ENCODE measurements at places on chromosomes 12 and 14.

DNA sequence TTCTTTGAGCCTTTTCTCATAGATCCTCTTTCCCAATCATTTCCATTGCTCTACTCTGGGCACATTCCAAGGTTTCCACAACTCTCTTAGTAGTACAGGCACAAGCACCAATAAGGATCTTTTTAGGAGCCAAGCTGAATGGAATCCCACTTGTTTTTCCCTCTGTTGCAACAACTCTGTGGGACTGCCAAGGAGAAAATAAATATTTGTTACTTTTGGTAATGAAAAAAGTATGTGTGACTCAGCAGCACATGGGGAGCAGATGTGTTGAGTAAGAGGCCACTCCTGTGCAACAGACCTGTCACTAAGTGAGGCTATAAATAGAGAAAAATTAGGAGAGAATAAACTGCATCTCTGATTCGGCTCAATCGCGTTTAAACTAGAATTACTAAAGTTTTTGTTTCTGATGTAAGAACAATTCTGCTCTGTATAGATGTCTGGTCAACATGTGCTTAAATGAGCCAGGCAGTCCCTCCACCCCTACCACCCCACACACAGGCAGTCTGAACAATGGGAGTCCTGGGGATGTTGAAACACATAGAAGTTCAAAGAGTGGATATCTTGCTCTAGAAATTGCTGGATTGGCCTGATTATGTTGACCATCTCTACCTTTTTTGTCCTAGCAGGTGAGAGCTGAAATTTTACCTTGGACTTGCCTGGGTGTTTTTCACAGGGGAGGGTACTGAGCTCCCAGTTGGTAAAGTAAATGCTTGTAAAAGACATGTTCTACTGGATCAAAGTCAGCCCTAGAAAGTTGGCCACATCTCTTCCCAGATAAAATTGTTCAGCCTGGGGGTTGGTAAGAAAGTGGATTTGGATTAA lies 244.3 kb upstream of the NOVA1 start:
- DNase-seq: no peak

DNA sequence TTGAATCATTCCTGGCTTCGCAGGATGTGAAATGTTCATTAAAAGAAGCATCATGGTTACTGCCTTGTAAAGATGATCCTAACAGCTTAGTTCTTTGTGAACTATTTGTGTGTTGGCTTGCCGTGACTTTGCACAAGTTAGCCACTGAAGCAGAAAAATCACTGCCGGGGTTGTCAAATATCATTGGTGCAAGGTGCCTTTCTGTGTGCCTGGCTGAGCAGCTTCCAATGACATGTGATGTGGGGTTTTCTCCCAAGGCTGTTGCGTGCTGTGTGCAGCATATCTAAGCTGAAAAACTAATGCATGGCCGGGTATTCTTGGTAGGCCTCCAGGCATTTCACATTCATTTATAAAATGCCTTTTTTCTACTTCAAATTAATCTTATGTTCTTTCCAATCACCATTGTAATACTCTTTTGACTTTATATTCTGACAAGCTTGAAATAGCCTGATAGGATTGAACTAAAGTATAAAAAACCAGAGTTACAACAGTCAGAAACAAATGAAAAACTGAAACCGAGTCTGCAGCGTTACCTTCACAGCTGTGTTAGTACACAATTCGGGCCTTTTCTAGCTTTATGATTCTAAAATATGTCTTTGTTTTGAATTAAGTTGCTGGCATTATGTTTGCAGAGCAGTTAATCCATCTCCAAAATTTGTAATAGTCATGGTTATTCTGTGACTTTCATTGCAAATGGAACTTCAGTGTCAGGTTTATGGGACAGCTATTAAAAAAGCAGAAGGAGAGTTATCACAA lies 222.1 kb downstream of the SYT1 start:
- no peak for DNase-seq

DNA sequence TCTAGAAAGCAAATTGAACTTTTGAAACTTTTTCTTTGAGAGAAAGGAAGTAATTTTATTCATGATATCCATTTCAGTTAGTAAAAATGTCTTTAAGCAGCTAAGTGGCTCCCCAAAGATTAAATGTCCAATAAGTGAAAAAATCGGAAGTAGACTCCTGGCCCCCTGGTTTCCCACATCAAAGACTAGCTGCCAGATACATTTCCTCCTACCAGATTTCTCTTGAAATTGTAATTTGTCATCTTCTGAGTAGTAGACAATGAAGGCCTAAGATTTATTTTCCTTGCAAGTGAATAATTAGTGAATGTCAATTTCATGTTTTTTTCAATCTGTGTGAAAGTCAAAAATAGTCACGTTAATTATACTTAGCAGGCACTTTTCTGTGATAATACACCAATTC lies 321.9 kb downstream of the SYT1 start:
- no peak for DNase-seq

DNA sequence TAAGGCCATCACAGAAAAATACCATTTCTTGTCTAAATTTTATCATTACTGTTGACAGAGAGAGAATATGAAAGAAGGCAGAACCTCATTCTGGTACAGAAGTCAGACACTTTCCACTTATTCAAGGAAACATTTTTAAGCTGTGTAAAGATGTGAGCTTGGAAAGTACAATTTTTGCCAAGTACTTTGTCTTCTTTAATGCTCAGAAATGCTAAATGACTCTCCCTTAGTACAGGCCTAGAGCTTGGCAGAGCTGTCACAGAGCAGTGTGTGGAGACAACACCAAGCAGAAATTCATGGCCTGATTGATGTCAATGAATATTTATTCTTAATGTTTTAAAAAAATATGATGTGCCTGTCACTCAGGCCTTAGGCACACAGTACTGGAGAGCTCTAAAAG lies 20.7 kb downstream of the NT5DC3 start:
- DNase-seq: no peak

GRCh38 chr14:71267007-71267513 lies 359.8 kb downstream of the PCNX1 start:
- DNase-seq: no peak

DNA sequence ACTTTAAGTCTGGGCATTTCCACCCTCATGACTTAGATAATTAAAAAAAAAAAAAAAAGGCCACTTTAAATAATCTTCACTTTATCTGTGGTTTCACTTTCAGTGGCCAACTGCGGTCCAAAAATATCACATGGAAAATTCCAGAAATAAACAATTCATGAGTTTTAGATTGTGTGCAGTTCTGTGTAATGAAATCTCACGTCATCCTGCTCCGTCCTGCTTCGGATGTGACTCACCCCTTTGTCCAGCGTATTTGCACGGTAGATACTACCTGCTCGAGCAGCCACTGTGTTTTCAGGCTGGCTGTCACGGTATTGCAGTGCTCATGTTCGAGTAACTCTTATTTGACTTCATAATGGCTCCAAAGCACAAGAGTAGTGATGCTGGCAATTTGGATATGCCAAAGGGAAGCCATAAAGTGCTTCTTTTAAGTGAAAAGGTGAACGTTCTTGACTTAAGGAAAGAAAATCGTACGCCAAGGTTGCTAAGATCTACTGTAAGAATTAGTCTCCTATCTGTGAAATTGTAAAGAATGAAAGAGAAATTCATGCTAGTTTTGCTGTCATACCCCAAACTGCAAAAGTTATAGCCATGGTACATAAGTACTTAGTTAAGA lies 2.4 kb downstream of the E2F7 start:
- no peak for DNase-seq

DNA sequence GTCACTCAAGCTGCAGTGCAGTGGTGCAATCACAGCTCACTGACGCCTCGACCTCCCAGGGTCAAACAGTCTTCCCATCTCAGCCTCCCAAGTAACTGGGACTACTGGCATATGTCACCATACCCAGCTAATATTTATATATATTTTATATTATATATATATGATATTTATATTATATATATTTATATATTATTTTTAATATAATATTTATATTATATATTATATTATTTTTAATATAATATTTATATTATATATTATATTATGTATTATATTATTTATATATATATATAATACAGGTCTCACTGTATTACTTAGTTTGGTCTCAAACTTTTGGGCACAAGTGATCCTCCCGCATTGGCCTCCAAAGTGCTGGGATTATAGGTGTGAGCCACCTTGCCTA lies 9.4 kb downstream of the ZNF84 start:
- DNase-seq: no peak

DNA sequence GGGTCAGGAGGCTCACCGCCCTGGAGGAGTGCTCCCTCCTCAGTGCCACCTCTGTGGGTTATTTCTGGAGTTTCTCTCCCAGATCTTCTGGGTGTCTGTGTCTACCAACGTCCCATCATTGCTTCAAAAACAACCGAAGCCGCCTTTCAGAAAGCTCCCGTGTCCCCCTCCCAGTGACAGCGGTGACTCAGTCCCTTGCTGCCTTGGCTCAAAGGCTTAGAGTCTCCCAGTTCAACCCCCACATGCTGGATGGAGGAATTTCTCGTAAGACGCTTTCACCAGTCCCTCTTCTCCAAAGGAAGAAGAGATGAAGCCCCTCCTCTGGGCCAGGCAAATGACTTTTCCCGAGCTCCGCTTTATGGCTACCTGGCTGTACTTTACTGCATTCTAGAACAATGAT lies 146.6 kb downstream of the RBM19 start:
- no peak for DNase-seq

DNA sequence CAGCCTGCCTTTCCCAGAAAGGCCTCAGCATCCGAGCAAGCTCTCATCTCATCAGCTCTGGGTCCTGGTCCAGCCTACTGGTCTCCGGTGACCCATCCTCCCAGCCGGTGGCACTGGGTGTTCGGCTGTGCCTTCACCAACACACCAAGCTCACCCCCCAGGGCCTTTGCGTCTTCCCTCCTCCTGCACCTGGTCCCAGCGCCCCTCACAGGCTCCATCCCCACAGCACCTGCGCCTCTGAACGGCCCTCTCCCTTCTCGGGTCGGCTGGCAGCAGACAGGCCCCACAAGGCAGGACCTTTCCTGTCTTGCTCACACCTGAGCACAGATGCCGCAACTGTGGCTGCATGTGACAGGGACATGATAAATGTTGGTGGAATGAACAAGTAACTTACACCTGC lies 13.1 kb downstream of the P2RX2 start:
- DNase-seq: no peak

DNA sequence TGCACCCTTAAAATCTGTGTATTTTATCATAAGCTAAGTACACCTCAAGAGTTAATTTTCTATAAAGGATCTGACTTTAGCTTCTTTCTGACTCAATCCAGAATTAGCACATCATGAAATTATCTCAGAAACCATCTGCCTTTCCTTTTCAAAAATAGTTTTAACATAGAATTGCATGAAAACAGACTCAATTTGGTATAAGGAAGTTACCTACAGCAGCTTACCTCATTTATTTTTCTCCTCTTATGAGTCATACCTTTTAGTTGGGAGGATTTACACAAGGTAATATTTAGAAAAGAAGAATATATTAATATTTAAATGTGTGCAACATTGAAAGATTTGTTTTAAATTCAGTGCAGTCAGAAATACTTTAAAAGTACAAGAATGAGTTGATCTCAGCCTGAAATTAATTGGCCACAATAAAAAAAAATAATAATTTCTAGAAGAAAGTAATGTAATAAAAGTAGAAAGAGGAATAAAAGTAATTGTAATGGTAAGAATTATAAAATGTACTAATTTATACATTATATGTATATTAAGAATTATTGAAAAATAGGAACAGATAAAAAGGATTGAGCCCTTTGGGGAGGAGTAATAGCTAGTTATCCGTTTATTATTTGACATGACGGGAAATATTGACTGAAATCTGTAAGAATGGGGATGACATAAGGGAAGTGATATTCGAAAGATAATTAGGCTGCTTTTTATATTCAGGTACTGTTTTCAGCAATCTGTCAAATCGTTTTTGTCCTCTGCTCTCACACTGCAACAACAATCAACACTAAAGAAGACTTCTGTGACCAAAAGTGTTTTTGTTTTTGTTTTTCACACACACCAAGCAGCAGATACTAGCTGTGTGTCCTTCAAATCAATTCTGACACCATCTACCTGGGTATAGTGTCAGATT lies 20.5 kb downstream of the ADAM21 start:
- no peak for DNase-seq

- no peak for DNase-seq
Observed at GRCh38 chr12:124397399-124397679, 102.4 kb downstream of the RFLNA start.

DNA sequence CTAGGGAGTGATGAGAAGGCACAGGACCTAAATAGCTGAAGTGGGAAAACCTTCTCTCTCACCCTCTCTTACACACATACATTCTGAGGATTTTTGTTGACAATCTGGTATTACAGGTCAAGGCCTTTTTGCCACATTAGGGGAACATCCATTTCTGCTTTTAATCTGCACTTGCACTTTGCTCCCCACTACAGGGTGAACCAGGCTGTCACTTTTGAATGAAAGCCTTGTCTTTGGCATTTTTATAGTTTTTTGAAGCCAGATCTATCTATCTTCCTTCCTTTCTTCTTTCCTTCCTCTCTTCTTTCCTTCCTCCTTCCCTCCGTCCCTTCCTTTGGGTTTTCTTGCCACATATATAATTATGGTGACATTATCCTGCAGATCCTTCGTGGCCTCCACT lies 165.9 kb upstream of the OTX2 start:
- no peak for DNase-seq

DNA sequence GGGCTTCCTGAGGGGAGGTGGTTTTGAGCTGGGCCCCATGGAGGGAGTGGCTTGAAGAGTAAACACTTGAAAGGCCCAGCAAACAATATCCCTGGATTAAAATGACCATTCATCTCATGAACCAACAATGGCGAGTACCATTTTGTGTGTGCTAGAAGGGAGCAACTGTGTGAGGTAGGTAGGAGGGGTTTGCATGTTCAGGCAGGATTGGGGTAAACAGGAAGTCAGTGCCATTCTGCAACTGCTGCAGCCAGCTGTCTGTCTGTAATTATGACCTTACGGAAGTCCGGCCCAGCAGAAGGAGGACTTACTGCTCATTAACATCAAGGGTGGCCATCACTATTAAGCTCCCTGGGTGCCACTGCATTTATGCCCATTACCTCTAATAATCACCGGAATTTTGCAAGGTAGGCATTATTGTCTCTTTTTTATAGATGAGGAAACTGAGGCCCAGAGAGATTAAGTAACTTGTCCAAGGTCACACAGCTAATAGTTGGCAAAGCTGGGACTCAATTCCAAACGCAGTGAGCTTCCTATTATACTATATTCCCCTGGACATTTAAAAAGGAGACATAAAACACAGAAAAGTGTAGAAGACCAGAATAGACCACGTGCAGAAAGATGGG lies 16.6 kb upstream of the IFI27L2 start:
- no peak for DNase-seq

- DNase-seq: no peak
Observed at GRCh38 chr12:128609861-128610260, 213.9 kb downstream of the SLC15A4 start.

DNA sequence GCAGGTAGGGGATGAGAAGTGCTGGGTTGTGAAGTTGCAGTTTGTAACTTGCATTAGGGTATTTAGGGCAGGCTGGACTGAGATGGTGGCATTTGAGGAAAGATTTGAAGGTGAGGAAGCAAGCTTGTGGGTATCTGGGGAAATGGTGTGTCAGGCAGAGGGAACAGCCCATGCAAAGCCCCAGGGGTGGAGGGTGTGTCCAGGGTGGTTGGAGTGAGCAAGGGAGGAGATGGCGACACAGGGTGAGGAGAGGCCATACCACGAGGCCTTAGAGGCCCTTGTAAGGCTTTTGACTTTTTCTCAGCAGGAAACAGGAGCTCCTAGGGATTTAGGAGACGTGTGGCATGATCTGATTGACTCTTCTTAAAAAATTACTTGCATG lies 136.9 kb downstream of the NUAK1 start:
- no peak for DNase-seq
